ENCODE measurements at places on chromosomes 11 and 22.

DNA sequence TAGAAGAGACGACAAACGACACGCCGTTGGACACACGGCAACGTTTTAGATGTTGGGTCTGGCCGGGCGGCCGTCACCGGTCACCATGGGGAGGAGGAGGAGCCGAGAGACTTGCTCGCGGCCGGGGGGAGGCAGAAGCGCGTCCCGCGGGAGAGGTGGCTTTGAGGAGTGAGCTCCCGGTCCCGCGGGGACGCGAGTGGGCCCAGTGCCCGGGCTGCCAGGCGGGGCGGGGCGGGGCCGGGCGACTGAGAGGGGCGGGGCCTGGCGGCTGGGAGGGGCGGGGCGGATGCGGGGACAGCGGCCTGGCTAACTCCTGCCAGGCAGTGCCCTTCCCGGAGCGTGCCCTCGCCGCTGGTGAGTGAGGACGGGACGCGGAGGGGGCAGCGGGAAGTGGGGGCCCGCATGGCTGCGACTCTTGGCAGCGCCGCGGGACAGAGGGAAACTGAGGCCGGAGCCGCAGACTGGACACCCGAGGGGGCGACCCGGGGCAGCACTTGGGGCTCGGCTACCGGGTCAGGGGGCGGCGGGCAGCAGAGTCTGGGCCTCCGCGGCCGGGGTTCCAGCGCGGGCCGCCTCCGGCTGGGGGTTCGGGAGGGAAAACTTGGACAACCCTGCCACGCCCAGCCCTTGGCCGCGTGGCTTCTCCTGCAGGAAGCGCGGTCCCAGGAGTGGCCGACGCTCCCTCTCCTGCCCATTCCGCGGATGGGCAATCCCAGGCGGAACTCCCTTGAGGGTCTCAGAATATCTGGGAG is at the start of gene TSPO:
TSS of gene TSPO (plus strand) at position 309 of the 752 bp plus-strand sequence. CDS start 7,680 bp downstream, outside the sequence.
- DNase-seq, result no peak

GRCh38 chr11:1193326-1194230 is 29.3 kb upstream of the MUC5B start:
- no peak for DNase-seq

- DNase-seq, result no peak
Observed at GRCh38 chr11:66860449-66860831, 3.6 kb downstream of the LRFN4 start.

GRCh38 chr11:116481126-116481675 is 291.6 kb downstream of the BUD13 start:
- DNase-seq, result no peak

GRCh38 chr11:73350908-73351636 is 25.1 kb upstream of the RELT start:
- no peak for DNase-seq
